Activated effector memory CD4-positive, alpha-beta T cell treated with anti-CD3 and anti-CD28 coated beads, Interleukin-2, amount 50 U/mL, for 16 hours (primary cell): ENCODE measurements at places on chromosomes 12 and 14.
A peak's percentile ranks its signal among the peaks of the same experiment; 100 is the strongest.

DNA sequence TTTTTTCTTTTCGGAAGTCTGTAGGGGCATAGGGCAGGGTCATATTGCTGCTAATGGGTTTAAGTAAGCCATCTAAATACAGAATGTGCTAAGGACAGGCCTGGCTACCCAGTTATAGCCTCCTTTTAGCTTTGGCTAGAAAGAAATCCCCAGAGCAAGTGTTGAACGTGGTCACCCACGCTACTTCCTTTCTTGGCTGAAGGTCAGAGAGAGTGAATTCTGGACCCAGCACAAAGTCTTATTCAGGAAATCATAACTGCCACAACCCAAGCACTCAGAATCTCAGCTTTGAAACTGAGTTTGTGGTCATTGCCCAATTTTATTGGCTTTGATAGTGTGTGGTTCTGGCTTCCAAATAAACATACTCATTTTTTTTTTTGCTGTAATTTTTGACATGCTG, 542.1 kb upstream of the ATP2B1 start:
- no peak for DNase-seq

DNA sequence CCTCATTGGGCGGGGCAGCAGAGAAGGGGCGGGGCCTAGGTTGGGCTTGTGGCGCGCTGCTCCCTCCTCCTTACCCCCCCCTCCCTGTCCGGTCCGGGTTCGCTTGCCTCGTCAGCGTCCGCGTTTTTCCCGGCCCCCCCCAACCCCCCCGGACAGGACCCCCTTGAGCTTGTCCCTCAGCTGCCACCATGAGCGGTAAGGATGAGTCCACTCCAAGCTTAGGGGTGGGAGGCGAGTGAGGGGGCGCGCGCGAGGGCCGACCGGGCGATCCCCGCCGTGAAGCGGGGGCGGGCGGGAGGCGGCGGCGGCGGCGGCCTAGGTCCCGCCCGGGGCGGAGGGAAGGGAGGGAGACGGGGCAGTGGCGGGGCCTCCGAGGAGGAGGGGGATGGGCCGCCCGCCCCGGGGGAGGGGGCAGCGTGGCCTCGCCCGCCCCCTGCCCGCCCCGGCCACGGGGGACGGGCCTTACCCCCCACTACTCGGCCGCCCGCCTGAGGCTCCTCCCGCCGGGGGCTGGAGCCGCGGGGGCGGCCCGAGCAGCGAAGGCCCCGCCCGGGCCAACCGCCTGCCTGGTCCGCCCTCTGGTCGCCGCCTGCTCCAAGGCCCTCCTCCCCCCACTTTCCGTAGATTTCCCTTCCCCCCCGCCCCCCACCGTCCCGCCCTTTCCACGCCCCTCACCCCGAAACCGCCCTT, at the start of gene SP1:
Gene SP1 (plus strand): TSS at position 73 of the 690 bp plus-strand sequence. CDS start 116 bp downstream, at position 189.
- peak; percentile 99 for DNase-seq

- DNase-seq, result no peak
Observed at GRCh38 chr12:119802472-119802871, 74.6 kb downstream of the CIT start.

- peak; percentile 64 for DNase-seq
Observed at GRCh38 chr14:92692822-92693226, 55.6 kb downstream of the LGMN start.

- DNase-seq, result peak; percentile 88
Observed at GRCh38 chr12:109804820-109805761, 28.1 kb downstream of the TRPV4 start.

- no peak for DNase-seq
Observed at GRCh38 chr12:25384893-25385248, 134.1 kb upstream of the KRAS start.

- no peak for DNase-seq
Observed at GRCh38 chr12:82357340-82357739, 847 bp downstream of the CCDC59 start.

GRCh38 chr14:30193845-30194501, 266.3 kb upstream of the PRKD1 start:
- DNase-seq, result no peak

GRCh38 chr14:39374851-39375250, 57.4 kb downstream of the FBXO33 start:
- DNase-seq, result no peak

DNA sequence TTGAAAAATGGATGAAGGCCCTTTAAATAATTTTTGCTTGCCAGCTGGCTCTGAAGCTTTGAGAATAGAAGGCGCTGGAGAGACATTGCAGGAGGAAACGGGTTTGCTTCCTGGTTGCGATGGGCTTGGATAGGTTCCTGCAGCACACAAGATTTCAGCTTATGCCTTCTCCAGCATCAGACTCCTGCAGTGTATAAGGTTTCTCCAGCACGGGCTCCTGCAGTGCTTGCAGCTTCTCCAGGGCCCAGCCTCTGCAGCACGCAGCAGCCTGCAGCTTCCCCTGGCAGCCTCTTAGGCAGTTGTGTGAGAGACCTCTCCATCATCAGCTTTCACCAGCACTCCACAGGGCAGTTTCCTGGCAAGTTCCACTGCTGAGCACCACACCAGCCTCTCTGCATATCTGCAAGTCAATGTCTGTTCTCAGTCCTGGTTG, 78.7 kb upstream of the ZDHHC17 start:
- DNase-seq, result no peak

GRCh38 chr12:127401536-127401935, 865.4 kb upstream of the TMEM132C start:
- no peak for DNase-seq

- DNase-seq, result peak; percentile 38
Observed at GRCh38 chr12:53067993-53068770, 11.0 kb downstream of the SPRYD3 start.

GRCh38 chr12:45522227-45522626, 207.3 kb upstream of the ARID2 start:
- no peak for DNase-seq

GRCh38 chr14:105300542-105301102, at the start of gene BRF1:
Gene BRF1, minus strand, starts transcription at chr14:105301001. Its CDS starts 372 bp downstream, at chr14:105300629.
- DNase-seq, result peak; percentile 99

DNA sequence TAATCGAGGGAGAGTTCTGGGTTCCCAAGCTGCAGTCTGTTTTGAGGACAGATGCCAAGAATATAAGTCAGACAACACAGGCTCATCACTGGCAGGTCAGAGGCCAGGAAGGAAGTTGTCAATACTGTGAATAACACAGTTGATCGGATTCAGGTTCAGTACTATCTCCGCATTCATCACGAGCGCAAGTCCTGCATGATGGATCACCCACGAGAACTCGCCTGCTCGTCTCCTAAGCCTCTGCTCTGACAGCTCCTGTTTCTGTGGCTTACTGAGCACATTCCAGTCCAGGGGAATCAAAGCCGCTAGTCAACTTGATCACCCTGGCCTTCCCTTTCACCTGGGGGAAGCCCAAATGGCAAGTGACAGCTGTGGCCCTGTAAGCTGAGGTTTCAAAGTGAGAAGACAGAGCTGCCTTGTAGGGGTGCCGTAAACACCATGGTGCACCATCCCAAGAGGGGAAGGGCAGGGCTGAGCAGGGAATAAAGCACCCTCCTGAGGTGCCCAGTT, 60.1 kb upstream of the DICER1 start:
- no peak for DNase-seq

DNA sequence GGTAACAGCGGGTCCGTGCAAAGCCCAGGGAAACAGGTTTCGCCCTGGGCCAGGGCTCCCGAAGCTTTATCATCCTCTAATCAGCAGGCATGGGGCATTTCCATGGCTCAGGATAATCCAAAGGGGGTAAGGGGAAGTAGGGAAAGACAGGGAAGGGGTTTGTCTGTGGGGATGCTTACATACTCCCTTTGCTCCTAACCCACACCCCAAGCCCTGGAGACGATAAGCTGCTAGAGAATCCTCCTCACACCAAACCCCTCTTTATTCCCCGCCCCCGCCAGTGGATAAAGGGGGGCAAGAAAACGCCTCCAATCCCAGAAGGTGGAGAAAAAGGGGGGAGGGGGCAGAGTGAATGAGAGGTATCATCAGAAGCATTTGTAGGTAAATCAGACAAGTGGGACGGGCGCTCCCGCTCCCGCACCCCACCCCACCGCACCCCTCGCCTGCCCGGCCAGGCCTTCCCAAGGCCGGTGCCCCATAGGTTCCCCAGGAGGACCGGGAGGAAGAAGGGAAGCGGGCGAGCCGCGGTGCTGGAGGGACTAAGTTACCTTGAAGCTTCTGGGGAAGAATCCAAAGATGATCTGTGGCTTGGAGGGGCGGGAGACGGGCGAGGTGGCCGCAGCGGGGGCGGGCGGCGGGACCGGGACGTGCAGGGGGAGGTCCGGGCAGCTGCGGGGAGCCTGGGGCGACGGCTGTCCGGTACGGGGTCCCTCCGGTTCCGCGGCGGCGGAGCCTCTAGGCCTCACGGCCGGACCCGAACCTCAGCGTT, 762 bp downstream of the PPP2R5E start:
- DNase-seq, result no peak
